ENCODE measurements at places on chromosomes 13 and 19.

- DNase-seq: no peak
Observed at GRCh38 chr13:38759390-38759789, 72.5 kb downstream of the FREM2 start.

DNA sequence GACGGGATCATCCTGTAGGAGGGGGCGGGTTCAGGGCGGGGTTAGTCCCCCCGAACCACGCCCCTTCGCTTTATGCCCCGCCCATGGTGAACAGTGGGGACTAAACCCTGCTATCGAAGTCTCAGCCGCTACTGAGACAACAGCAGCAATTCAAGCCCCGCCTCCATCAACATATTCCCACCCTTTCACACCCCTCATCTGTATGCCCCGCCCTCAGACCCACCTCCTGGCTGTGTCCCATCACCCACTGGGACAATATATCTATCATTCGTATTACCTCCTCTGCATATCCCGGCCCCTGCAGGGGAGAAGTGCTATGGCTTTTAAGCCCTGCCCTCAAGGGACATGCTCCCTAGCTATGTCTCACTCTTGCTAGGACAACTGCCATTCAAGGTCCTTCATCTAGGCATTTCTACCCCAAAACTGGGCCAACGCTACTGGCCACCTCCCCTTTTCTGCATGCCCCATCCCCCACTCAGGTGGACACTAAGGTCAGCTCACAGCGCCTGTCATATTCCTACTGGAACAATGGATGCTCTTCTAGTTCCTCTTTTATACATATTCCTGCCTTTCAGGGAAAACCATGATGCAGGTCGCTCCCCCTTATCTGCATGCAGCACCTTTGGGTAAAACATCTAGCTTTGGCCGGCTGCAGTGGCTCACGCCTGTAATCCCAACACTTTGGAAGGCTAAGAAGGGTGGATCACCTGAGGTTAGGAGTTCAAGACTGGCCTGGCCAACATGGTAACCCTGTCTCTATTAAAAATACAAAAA, 11.9 kb downstream of the LRFN1 start:
- DNase-seq: no peak

DNA sequence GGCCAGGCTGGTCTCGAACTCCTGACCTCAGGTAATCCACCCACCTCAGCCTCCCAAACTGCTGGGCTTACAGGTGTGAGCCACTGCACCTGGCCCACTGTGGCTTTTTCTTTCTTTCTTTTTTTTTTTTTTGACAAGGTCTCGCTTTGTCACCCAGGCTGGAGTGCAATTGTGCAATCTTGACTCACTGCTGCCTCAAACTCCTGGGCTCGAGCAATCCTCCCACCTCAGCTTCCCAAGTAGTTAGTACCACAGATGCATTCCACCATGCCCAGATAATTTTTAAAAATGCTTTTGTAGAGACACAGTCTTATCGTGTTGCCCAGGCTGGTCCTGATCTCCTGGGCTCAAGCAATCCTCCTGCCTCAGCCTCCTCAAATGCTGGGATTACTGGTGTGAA, 12.1 kb upstream of the FCGBP start:
- DNase-seq: no peak

GRCh38 chr13:48804821-48805601, 151.3 kb downstream of the CYSLTR2 start:
- no peak for DNase-seq

- DNase-seq: no peak
Observed at GRCh38 chr19:6457958-6458694, 1.5 kb downstream of the SLC25A23 start.

DNA sequence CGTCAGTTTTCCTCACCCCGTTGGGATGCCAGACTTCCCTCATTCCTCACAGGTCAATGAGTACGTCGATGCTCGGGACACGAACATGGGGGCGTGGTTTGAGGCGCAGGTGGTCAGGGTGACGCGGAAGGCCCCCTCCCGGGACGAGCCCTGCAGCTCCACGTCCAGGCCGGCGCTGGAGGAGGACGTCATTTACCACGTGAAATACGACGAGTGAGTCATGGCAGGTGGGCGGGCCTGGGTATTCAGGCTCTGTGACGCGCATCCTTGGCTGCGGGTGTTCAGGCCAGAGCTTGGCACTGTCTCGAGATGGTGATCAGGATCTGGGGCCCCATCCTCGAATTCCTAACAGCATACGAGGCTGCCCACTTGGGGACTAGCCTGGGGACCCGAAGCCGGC, 21.4 kb downstream of the UHRF1 start:
- DNase-seq: no peak

GRCh38 chr19:35925501-35925900, 10.7 kb upstream of the LRFN3 start:
- no peak for DNase-seq

DNA sequence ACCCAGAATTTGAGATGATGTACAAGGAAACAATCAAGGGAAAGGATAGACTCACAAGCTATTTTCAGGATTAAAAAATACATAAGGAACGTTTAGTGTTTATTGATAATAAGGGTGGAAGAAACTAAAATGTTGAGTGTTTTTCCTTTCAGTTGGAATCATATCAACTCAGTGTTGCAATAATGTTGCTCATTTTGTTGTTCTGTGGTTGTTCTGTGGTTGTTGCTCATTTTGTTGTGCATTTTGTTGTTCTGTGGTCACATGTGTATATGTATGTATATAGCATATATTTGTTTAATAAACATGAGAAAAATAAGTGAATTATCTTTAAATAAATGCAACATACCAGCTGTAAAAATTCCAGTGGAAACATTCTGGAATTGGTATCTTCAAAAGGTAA, 262.4 kb upstream of the SPRY2 start:
- no peak for DNase-seq

- no peak for DNase-seq
Observed at GRCh38 chr19:55622242-55622969, 2.0 kb downstream of the ZNF784 start.

GRCh38 chr13:51805925-51806324, 2.0 kb upstream of the DHRS12 start:
- DNase-seq: no peak

GRCh38 chr13:100392709-100393630, 195.6 kb downstream of the GGACT start:
- peak; percentile 6 for DNase-seq

GRCh38 chr13:73739394-73739793, 394.8 kb downstream of the KLF12 start:
- no peak for DNase-seq

- no peak for DNase-seq
Observed at GRCh38 chr19:3068071-3068470, 5.8 kb upstream of the TLE5 start.

DNA sequence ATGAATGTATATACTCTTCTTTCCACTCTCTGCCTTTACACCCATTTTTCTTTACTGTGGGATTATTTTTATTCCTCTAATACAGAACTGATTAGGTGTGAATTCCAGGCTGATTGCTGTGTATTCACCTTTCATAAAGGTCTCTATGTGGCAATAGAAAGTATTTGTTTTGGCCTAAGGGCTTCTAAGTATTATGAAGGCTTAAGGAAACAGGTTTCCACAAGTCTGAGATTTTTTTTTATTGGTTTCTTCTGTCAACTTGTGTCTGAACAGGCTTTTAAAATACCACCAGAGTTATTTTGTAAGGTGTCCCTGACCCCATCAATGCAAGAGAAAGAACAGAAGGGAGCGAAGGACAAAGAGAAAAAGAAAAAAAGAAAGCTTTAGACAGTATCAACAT, 1102.0 kb upstream of the SPRY2 start:
- DNase-seq: no peak

GRCh38 chr19:1453525-1454364, 3.8 kb downstream of the APC2 start:
- DNase-seq: no peak

DNA sequence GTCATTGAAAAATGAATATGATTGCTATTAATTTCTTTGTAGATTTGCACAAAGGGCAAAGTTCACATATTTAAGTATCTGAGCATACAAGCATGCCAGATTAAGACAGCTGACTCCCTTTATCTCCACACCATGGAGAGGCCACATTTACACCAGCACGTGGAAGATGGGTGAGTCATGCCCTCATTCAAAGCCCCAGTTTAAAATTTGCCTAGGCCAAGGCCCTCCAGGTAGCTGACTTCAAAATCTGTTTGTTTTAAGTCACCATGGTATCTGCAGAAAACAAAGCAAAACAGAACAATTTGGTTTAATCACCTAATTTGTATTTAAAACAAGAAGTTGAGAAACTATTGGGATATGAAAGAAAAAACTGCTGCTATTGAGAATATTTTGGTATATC, 109.2 kb downstream of the ESD start:
- DNase-seq: no peak

GRCh38 chr19:46839752-46840497, 10.7 kb downstream of the AP2S1 start:
- DNase-seq: no peak

DNA sequence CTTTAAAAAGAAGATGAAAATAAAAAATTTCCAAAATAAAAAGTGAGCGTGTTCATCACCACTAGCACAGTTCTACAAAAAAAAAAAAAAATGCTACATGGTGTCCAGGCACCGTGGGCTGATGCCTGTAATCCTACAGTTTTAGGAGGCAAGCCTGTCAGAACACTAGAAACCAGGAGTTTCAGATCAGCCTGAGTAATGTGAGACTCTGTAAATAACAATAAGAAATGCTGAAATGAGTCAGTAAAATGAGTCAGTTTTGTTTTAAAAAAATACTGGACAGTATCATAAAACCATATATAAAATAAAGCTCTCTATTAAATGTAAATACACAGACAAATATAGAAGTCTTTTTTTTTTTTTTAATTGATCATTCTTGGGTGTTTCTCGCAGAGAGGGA, 30.0 kb downstream of the ZNF91 start:
- no peak for DNase-seq

DNA sequence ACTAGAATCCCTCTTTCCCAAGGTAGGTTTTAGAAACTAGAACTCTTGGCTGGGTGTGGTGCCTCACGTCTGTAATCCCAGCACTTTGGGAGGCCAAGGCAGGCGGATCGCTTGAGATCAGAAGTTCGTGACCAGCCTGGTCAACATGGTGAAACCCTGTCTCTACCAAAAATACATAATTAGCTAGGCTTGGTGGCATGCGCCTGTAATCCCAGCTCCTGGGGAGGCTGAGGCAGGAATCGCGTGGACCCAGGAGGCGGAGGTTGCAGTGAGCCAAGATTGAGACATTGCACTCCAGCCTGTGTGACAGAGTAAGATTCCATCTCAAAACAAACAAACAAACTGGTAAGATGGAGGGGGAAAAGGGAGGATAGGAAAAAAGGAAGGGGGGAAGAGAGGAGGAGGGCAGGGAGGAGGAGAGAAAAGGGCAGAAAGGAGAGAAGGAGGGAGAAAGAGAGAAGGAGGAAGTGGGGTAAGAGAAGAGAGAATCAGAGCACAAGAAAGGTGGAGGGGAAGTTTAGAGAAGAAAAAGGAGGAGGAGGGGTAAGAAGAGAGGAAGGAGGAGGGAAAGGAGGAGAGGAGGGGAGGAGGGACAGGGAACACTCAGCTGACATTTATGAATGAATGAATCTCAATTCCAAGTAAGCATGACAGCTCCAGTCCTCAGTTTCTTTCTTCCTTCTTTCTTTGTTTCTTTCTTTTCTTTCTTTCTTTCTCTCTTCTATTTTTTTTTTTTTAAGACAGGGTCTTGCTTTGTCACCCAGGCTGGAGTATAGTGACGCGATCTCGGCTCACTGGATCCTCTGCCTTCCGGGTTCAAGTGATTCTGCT, 2.6 kb upstream of the SLC27A1 start:
- DNase-seq: no peak

DNA sequence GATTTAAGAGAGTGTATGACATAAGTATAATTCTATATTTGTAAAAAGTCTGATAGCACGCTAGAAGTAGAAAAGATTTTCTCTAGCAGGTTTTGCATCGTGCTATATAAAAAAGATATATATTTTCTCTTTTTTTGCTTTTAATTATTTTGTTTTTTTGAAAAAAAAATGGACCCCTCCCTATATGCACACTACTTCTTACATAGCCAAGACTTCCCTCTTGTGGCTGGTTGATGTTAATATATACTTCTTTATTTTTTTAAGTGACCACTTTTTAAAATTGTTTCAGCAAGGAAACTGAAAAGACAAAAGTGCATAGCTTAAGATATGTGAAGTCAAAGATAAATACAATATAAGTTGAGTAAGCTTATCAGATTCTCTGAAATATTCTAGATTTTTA, 1202.8 kb downstream of the DIAPH3 start:
- DNase-seq: no peak

GRCh38 chr13:93690139-93690538, 463.5 kb downstream of the GPC6 start:
- no peak for DNase-seq

DNA sequence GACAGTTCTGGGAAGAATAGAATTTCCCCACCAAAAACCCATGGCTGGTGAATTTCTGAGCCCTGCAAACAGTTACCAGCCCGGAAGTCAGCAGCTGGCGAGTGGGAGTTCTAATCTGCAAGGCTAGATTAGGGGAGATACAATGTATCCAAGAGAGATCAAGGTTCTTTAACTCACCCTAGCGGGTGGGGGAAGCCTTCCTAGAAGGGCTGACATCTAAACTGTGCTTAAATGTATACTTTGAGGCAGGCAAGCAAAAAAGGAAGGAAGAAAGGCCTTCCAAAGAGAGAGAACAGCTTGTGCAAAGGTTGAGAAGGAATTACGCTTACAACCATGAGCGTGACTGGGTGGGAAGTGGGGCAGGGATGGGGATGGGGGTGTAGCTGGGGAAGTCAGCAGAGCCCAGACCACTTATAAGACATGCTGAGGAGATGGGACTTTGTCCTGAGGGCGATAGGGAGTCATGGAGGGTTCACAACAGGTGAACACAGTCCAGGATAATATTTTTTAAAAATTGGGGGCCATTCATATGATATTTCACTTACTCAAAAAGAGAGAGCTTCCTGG, 20.8 kb upstream of the ZNRF4 start:
- DNase-seq: no peak

DNA sequence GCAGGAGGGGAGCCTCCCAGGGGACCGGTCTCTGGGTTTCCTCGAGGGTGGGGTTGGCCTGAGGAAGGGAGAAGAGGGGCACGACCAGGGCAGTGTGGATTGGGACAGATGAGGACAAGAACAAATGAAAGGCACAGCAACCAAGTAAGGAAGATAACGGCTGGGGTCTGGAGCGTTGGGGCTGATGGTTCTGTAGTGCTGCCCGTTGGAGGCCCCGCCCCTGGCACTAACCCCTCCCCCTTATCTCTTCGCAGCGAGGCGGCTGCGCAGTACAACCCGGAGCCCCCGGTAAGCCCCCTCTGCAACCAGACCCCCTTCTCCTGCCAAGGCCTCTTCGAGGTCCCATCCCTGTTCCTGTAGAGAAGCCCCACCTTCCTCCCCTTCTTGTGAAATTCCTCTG, 2.2 kb downstream of the CAPNS1 start:
- no peak for DNase-seq

Measured in stimulated activated CD4-positive, alpha-beta T cell treated with anti-CD3 and anti-CD28 coated beads, TNF-alpha, amount 100 ng/mL, for 4 hours (primary cell).